CD4-positive, alpha-beta T cell treated with Interleukin-10 for 1 hour (primary cell): ENCODE measurements at places on chromosomes 5 and 9.

DNA sequence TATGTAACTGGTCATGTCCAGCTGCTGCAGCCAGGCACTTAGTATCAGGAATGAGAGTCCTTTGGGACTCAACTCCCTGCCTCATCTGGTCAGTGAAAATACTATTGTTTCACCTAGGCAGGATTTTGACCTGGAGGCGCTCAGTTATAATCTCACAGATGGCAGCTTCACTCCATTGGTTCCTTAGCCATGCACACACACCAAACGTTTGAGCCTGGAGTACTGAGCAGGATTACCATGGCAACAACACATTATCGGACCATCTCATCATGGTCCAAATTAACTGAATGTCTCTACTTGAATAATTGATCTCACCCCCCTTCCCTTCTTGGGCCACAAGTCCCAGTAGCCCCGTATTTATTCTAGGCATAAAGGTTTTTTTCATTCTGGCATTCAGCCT lies 15.0 kb upstream of the SREK1 start:
- no peak for DNase-seq

GRCh38 chr5:136236479-136237083 lies 43.6 kb upstream of the SMIM32 start:
- no peak for DNase-seq

DNA sequence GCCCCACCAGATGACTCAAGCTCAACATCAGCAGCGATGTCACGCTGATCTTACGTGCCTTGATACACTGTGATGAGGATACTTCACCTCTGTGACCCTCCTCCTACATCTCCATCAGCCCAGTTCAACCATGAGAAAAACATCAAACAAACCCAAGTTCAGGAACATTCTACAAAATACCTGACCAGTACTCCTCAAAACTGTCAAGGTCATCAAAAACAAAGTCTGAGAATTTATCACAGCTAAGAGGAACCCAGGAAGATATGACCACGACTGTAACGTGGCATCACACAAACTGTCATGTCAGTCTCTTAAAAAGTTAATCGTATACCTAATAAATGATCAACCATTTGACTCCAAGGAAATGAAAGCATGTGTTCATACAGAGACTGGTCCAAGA lies 90.8 kb downstream of the COL23A1 start:
- DNase-seq: no peak

DNA sequence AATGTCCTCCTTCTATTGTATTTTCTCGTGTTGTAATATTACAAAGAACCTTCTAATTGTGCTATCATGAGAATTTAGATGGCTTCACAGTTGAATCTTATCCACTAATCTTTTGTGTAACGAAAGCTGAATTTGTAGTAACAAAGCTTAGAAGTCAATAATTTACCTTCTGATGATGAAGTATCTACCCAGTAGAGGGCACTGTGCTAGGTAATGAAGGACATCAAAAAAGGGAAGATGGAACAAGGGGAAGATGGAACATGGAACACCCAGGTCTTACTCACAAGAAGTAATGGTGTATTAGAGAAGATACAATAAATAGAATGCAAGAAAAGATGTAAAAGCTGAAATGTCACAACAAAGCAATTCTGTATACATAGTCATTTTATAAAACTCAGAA lies 131.0 kb upstream of the CCNG1 start:
- no peak for DNase-seq

GRCh38 chr5:16852251-16853005 lies 83.7 kb downstream of the MYO10 start:
- DNase-seq: no peak

- no peak for DNase-seq
Measured at GRCh38 chr9:13975611-13976290, 338.2 kb downstream of the NFIB start.

GRCh38 chr5:147417135-147417813 lies 92.6 kb downstream of the DPYSL3 start:
- DNase-seq: no peak

GRCh38 chr5:167658889-167659288 lies 632.6 kb upstream of the WWC1 start:
- no peak for DNase-seq

DNA sequence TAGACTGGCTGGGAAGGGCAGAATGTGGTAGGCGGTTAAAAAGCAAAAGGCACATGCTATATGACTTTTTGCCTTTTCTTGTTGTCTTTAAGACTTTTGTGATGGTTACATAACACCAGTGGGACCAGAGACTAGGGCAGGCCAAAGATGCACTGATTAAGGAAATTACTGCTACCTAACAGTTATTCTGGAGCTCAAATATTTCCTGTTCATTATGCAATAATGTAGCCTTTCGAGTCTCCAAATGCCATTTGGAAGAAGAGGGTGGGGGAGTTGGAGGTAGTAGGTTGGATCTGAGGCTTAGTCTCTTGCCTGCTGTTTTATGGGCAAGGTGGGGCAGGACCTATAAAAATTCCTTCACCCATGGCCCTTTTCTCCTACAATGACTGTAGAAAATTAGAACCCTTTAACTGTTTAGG lies 51.7 kb downstream of the SH3GL2 start:
- no peak for DNase-seq

DNA sequence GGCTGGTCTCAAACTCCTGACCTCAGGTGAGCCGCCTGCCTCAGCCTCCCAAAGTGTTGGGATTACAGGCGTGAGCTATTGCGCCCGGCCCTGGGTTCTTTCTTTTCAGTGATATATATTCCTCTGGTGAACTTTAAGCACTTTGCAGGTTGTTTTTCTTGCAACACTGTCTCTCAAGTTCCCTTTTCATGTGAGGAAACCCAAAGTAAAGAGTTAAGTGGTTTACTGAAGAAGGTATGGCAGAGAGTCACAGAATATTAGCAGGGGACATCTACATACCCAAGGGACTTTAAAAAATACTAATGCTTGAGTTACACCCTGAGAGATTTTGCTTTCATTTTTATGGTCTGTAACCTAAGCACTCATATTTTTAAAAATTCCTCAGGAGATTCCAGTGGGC lies 6.7 kb upstream of the GAPT start:
- no peak for DNase-seq
